ENCODE measurements at places on chromosomes 5 and 9.

DNA sequence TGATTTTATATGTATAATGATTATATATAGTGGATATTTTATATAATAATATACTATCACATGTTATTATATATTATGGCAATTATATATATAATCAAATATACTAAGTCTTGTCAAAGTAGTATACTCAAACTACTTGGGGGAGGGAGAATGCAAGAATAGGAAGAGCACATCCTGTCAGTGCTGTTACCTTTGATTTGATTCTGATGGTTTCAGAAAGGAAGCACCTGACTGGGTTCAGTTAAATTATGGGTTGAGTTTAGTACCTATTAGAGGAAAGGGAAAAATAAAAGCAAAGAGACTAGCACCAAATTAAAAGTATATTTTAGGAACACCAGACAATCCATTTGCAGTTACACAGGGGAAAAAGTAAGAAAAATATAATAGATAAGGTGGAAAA is 107.6 kb downstream of the GRIA1 start:
- no peak for DNase-seq

DNA sequence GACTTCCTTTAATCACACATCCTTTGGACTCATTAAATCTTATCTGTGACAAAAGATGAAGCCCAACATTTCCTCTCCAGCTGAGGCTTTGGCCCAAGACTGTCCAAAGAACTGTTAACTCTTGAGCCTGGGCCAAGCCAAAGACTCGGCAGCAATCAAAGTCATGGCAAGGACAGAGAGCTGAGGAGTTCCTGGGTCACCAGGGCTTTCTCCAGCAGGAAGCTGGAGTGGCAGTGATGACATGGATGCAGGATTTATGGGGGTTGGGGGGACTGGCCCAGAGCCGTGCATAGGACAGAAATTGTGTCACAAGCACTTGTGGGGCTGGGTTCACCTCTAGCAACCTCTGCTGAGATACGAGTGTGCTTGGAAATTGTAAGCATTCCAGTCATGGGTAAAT is 440.3 kb downstream of the PLK2 start:
- DNase-seq: no peak

- no peak for DNase-seq
Observed at GRCh38 chr5:174217527-174217926, 172.0 kb downstream of the NSG2 start.

DNA sequence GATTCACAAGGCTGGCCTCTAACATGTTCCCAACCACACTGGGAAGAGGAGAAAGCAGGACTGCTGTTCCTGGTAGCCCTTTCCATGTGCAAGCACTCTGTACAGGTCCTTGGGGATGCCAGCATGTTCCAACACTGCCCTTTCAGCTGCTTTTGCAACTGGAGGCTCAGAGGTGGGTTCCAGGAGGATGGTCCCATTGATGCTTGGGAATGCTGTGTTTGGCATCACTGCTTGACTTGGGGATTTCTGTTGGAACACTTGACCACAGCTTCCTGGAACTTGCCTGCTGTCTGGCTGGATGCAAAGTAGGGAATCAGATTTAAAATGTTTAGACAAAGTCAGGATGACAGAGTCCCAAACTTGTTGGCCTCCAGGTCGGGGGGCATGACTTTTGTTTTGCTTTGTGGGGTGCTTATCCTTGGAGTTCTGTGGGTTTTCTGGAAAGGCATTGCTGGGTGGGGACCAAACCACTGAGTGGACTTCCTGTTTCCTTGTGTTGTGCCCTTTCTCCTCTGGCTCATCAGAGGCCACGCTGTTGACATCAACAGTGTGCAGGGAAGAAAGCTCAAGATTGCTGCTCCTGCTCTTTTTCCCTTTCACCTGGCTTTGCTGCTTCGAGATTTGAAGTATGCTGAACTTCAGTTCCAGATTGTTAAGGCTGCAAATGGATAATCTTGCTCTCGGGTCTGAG is 148.5 kb upstream of the RPS23 start:
- DNase-seq: no peak

- no peak for DNase-seq
Observed at GRCh38 chr9:70259512-70259802, 679 bp downstream of the SMC5 start.

DNA sequence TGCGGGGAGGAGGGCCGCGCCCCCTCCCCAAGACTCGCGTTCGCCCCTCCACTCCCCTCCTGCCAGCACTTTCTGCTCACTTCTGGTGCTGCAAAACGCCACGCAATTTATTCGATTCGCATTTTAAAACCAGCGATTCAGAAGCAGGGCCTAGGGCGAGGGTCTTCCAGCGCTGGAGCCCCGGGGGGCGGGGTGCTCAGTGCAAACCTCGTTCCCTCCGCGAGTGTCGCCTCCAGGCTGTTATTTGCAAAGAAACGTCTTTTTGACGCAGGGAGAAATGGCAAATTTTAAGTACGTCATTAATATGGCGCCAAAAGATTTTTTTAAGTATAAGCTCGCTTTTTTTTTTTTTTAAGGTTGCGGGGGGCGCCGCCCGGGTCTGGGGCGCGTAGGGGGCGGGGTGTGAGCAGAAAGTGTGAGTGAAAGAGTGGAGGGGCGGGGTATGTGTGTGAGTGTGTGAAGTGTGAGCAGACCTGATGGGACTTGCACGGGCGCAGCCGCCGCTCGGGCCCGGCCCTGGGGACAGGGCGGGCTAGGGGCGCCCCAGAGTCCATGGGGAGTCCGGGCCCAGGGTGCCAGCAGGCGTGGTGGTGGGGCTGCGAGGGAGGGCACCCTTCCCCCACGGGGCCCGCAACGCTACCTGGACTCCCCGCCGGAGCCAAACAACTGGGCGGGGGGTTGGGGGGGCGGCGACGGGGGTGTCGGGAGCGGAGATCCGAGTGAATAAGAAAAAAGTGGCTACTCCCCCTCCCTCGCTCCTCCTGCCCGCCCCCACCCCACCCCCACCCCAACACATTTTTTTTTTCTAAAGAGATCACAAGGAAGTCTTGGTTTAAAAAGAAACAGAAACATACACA is at the start of gene JADE2:
Gene JADE2 (plus strand): TSS at position 845 of the 857 bp plus-strand sequence. CDS start 10,188 bp downstream, outside the sequence.
- no peak for DNase-seq

- no peak for DNase-seq
Observed at GRCh38 chr9:91411096-91411771, 12.4 kb downstream of the NFIL3 start.

DNA sequence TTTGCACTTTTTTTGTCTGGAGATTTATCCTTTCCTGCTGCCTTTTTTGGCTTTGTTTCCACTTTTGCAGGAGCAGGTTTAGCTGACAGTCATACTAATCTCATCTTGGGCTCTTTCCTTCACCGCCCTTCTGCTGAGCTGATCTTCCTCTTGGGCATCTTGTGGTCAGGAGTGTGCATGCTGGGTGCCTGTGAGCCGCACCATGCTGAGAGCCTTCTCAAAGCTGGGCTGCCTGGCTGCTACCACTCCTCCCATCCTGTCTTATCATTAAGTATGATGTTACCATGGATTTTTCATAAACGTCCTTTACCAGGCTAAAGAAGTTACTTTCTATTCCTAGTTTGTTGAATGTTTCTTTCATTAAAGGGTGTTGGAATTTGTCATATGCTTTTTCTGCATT is 49.5 kb upstream of the MCCC2 start:
- DNase-seq: no peak

DNA sequence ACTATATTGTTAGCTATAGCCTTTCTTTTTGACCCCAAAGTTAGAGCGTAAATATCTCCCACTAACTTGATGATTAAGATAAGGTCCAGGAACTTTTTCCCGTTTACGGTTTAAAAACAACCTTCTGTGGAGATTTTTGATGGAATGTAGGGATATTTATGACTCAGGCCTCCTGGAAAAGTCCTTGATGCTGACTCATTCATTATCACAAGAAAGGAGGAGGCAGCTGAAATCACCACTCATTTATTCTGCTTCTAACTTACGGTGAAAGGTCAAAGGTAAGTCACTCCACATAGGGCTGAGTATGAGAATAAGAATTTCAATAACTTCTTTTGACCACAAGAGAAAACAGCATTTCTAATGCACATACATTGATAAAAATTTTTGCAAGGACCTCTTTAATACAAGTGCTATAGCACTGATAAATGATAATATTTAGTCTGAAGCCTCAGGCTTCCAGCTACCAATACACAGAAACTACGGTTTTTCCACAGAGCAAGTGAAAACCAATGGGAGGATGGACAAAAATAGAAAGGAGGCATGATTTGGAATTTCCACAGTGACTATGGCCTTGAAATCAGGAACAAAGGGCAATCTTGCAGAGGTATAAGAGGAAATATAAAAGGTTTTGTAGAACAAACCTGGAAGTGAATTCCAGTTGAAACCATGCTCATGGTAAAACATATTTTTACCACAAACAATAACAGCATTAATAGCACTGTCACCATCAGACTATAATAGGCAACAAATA is 146.5 kb downstream of the PPP2R2B start:
- DNase-seq: peak; percentile 67

GRCh38 chr9:38387066-38387465 is 5.4 kb upstream of the ALDH1B1 start:
- no peak for DNase-seq

- no peak for DNase-seq
Observed at GRCh38 chr9:8732367-8733075, 932.9 kb upstream of the DMAC1 start.

DNA sequence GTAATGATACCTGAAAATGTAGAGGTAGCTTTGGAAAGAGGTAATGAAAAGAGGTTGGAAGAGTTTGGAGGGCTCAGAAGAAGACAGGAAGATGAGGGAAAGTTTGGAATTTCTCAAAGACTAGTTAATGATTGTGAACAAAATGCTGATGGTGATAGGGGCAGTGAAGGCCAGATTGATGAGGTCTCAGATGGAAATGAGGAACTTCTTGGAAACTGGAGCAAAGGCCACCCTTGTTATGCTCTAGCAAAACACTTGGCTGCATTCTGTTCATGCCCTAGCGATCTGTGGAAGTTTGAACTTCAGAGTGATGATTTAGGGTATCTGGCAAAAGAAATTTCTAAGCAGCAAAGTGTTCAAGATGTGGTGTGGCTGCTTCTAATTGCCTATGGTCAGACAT is 161.2 kb upstream of the SPEF2 start:
- no peak for DNase-seq

GRCh38 chr9:116342061-116342460 is 188.5 kb downstream of the PAPPA start:
- DNase-seq: no peak

- DNase-seq: no peak
Observed at GRCh38 chr5:43019614-43020398, 20.3 kb downstream of the ANXA2R start.

DNA sequence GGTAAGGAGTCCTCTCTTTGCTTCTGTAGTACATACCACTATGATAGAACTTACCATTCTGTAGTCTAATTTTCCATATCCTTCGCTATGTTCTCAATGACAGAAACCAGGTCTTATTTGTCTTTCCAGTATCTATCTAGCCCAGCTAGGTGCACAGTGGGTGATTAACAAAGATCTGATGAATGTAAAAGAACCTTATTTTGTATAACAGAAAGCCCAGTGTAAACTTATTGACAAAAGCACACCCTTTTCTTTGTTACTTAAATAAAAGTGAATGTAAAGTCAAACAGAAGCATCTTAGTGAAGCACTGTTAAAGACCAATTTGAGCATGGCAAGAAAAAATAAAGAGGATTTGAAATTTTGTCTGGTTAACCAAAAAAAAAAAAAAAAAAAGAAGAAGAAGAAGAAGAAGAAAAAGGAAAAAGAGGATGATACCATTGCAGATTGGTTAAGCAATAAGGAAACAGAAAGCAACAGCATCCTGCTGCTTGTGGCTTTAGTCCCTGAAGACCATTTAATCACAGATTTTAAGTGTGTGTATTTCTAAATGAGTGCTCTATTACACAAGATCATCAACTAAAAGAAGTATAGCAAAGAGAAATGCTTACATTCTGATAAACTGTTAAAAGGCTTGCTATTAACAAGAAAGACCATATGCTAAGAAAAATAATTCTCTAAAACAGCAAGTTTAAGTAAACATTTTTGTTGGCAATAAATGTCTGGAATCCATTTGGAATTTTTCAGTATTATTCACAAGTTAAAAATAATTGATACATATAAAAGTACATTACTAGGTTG is 21.2 kb downstream of the MEGF9 start:
- DNase-seq: peak; percentile 32

DNA sequence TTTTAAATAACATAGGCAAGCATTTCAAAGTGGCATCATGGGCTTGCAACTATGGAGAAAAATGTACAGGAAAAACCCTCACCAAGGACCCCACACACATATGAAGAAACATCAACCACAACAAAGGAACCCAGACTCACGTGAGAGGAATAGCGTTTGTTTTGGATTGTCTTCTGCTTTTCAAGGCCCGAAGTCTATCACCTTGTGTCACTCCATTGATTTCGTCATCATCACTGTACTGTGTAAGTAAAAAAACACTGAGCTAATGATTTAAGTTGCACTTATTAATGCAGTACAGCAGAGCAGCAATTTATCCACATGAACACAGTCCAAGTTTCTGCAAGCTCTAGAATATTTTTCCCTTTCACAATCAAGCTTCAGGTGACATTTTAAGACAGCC is 72.4 kb downstream of the HABP4 start:
- no peak for DNase-seq

DNA sequence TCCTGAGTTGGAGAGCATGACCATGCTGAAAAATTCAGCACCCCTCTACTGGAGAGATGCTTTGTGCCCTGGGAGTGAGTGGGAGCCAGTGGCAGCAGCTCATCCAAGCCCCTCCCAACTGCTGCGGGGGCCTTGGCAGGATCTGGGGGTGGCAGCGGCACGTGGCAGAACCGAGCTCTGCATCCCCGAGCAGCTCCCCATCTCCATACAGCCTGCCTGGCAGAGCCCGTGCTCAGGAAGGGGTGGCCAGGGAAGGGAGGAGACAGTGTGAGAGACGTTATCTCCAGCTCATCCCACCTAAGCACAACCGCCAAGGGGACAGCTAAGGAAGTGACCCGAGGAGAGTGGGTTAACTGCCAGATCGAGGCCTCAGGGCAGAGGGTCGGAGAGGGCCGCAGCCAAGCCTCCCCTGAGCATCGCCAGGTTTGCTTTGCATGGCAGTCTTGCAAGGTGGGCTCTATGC is 17.2 kb upstream of the DPM2 start:
- no peak for DNase-seq

DNA sequence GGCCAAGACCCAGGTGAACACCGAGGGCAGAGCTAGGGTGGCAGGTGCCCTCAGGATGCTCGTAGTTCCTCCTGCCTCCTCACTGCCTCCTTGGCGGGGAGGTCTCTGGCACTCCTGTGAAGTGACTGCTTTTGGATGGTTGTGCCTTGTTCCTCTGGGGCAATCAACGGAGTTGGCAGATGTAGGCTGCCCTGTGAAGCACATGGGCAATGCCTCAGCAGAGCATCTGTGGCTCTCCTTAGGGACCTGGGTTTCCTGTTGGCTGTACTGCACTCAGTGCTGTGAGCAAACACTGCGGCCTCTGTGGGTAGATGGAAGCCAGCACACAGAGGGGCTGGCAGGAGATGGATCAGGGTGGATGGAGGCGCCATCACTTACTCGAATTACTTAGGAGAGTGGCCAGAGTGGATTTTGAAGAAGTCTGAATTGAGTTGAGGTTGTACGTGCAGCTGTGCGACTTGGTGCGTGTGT is 71.4 kb upstream of the COL5A1 start:
- no peak for DNase-seq

GRCh38 chr5:80659106-80659505 is 4.3 kb upstream of the DHFR start:
- DNase-seq: peak; percentile 20

GRCh38 chr9:90869361-90869760 is 67.7 kb downstream of the SYK start:
- no peak for DNase-seq

GRCh38 chr5:140966293-140967225 is at the start of gene PCDHAC2:
Gene PCDHAC2 (plus strand): TSS chr5:140966476. CDS start chr5:140966767, 291 bp downstream.
- no peak for DNase-seq

GRCh38 chr5:32542216-32543059 is 42.9 kb upstream of the SUB1 start:
- DNase-seq: no peak

GRCh38 chr5:135318037-135318436 is 81.0 kb downstream of the MACROH2A1 start:
- no peak for DNase-seq

All from BJ (cell line).